ENCODE measurements at places on chromosomes 5 and 9.

- DNase-seq = no peak
These were observed 198.5 kb upstream of the FBN2 start for GRCh38 chr5:128736553-128736952.

DNA sequence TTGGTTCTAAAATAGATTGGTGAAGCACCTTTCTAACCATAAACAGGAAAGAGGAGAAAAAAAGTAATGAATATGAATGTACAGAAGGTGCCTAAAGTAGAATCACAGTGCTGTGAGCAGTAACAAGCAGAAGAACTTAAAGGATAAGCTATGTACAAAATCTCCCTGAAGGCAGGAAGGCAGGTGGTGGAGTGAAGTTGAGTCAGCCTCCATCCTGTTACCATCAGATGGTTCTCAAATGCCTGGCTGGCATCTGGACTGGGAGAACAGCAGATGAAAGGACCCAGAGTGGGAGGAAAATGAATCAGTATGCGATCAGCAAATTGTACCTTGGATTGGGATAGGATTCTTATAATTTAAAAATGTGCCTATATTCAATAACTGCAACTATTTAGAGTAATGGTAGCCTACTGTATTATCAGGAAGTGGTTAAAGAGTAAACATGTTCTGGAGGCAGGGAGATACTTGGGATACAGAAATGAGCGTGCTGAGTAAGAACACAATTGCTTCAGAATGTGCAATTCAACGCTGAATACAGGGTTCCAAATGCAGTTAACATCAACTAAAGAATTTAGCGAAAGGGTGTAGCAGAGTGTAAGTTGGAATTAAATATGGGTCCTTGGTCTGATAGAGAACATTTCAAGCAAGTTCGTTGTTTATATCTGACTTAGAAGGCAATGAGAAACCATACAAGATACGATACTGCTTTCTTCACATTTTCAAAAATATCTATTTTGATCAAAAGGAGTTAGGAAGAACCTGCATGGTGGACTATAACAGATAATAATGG lies 21.1 kb upstream of the FER start:
- DNase-seq = no peak

DNA sequence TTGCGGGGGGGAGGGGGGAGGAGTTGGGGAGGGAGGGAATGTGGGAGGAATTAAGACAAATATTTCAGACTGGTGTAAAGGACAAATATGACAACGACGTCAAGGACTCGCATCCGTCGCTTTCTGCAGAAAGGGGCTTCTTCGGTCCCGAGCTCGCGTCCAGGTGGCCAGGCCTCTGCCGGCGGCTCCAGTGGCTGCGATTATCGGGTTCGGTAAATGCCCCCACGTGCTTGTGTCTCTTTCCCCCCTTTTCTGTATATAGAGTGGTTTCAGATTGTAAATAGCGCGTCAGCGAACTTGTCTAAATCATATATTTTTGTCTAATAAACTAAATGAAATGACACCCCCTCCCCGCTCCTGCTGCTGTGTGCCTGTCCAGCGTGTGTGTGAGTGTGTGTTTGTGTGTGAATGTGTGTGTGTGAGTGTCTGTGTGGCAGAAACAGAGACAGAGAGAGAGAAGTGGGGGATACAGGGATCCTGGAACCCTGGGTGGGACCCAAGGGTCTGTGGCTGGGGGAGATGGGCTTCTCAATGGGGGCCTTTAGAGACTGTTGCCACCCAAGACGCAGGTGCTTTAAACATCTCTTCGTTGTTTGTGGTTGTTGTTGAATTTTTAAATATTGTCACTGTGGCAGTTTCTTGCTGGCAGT lies 5.6 kb downstream of the IRX1 start:
- DNase-seq = no peak

DNA sequence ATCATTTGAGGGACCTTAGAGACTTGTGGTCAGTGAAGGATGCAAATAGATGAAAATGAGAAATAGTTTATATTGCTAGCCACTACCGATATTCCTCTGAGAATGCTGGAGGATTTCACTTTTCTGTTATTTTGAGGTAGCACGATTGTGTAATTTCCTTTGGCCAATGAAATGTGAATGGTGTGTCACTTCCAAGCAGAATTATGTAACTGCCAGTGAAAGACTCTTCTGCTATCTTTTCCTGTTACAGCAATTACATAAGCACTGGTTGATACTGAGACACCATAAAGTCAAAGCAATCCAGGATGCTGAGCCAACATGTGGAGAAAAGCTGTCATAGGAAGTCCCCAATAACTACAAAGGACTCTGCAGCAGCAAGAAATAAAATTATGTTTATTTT lies 3.6 kb upstream of the PCDHA2 start:
- no peak for DNase-seq

DNA sequence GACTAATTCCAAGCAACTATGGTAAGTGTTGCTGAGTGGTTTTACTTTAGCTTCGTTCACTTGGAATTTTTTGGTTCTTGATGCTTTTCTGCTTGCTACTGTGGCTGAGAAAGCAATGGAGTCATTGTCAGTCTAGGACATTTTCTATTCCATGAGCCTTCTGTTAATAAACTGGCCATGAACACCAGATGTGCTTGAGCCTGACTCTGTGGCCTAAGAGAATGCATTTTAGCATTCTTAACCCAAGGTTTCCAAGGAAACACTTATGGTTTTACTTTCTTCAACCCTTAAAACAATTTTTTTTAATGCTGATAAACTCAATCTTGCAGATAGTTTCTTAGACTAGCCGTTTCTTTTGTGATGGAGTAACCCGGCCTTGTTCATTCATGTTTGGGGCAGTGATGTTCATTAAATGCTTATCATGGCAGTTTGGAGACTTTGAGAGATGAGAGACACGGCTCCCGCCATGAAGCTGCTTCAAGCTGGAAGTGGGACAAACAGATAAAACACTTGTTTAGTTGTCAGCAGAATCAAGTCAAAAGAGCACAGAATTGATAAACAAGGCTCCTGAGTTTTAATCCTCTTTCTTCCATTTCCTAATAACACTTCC lies 42.4 kb downstream of the OSTF1 start:
- DNase-seq = no peak

GRCh38 chr9:113403646-113404045 lies 2.6 kb upstream of the ALAD start:
- DNase-seq = no peak

GRCh38 chr9:111983484-111983908 lies 86.9 kb downstream of the UGCG start:
- DNase-seq = peak; percentile 26

- no peak for DNase-seq
These were observed 179.5 kb downstream of the KIF4B start for GRCh38 chr5:155193029-155193428.

- no peak for DNase-seq
These were observed 16.3 kb upstream of the PITX1 start for GRCh38 chr5:135050244-135050767.

- DNase-seq = no peak
These were observed 57.3 kb upstream of the C6 start for GRCh38 chr5:41270423-41271251.

DNA sequence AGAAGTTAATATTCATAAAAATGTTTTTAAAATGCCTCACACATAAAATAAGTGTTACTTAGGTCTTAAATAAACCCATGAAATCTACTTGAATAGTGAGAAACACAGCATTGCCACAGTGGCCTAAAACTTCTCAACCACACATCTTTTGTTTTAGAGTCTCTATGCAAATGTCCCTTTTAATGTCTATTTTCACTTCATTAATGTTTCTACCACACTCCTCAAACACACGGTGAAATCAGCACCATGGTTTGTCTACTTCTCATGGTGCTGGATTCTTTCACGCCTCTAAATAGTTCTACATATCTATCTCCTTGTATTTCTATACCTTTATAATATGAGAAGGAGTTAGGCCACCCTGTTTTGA lies 111.2 kb downstream of the EDIL3 start:
- DNase-seq = no peak

DNA sequence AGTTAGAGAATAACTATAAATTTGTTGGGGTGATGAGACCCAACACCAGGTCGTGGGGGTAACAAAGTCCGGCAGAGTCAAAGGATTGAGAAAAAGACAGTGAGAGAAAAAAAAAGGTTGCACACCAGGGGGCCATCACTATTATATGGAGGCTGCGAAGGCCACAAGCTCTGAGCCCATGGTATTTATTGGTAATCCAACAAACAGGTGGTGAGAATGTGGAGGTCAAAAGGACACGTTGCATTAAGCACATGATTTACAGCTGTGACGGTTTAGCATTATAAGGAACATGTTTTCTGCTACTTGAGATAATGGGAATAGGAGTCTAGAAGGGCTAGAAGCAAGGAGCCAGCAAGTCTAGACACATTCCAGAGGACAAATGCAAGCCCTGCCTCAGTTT lies 2202.2 kb upstream of the C9orf72 start:
- DNase-seq = no peak

DNA sequence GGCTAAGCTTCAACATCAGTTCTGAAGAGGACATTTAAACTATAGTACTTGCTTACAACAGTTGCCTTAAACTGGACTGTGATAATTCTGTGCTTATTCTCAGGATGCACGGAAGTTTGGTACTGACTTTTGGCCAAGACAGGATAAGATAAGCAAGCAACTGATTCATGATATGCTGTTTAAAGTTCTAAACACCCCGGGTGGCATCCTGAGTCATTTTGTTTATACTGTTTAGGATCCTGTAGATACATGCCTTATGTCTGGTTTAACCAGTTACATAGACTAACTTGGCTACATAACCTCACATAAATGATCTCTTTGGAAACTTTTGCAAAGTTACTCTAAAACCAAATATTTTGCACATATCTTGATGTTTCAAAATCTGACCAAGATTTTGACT lies 95.9 kb downstream of the CDH9 start:
- DNase-seq = no peak

DNA sequence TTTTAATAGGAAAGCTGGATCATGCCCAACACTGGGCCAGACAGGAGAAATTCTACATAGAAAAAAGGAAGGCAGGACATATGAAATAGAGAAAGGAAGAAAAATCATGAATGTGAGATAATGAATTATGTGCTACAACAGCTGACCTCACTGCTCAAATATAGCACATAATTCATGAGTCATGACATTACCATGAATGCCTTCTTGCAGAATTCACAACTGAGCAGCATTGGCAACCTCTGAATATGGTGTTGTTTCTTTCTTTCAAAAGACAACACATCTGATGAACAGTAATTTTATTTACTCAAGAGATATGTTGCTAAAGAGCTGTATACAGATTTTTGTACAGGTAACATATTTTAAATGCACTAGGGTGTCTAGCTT lies 34.4 kb downstream of the APBA1 start:
- no peak for DNase-seq

GRCh38 chr5:151093476-151093889 lies 12.6 kb upstream of the TNIP1 start:
- DNase-seq = peak; percentile 58

DNA sequence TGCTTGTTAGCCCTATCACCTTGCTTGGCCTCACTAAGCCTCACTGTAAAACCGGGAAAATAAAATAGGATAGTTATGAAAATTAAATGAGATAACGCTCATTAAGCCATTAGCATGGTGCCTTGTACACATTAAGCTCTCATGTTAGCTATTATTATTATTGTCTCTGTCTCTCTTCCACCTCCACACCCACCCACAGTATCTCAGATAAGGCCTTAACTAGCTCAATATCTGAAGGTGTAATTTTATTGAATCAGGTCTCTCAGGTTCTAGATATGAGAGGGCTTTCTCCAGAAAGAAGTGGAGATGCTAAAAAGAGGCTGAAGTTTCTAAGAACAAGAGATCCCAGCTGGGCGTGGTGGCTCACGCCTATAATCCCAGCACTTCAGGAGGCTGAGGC lies 27.6 kb downstream of the GFRA3 start:
- no peak for DNase-seq

DNA sequence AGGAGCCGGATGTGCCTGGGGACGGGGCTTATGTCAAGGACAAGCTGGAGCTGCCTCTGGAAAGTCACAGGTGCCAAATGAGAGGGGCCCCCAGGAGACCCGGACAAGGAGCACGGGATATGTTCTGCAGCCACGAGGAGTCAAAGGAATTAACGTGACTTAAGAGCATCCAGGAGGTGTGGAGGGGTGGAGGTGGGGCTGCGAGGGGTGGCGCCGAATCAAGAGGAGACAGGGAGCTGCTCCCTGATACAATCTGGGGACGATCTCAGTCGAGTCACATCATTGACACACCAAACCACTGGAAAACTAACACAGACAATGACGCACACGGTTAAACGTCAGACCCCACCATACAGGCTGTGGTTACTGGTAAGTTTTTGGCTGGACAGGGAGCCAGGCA lies 10.4 kb downstream of the CCDC127 start:
- no peak for DNase-seq

- DNase-seq = no peak
These were observed 311.2 kb downstream of the TRIM32 start for GRCh38 chr9:116998305-116998704.

- no peak for DNase-seq
These were observed 97.5 kb downstream of the ZNF608 start for GRCh38 chr5:124648902-124649467.

- no peak for DNase-seq
These were observed 16.6 kb downstream of the USP20 start for GRCh38 chr9:129851821-129852220.

GRCh38 chr5:78530342-78531096 lies 118.1 kb downstream of the LHFPL2 start:
- no peak for DNase-seq

DNA sequence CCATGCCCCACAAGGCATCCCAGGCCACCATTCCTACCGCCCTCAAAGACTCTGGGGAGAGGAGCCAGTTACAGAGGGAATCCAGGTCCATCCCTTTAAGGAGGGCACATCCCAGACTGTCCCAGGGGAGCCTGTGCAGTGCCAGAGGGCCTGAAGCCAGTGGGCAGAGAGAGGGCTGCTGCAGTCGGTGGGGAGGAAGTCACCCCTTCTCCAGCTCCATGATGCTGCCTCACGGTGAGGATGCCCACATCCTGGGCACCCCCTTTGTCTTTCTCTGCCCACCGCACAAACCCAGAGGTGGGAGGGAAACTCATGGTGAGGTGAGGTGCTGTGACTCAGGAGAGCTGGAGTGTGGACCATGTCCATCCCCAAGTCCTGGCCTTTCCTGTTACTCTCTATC lies 26.2 kb upstream of the ANKRD33B start:
- DNase-seq = no peak

- no peak for DNase-seq
These were observed 396.7 kb downstream of the MRPS30 start for GRCh38 chr5:45205403-45205961.

DNA sequence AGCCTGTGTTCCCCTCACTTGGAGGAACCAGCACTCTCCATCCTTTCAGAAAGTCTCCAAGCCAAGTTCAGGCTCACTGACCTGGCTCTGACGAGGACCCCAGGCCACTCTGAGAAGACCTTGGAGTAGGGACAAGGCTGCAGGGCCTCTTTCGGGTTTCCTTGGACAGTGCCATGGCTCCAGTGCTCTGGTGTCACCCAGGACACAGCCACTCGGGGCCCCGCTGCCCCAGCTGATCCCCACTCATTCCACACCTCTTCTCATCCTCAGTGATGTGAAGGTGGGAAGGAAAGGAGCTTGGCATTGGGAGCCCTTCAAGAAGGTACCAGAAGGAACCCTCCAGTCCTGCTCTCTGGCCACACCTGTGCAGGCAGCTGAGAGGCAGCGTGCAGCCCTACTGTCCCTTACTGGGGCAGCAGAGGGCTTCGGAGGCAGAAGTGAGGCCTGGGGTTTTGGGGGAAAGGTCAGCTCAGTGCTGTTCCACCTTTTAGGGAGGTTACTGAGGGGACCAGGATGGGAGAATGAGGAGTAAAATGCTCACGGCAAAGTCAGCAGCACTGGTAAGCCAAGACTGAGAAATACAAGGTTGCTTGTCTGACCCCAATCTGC lies 4.7 kb upstream of the NUP214 start:
- DNase-seq = no peak

GRCh38 chr9:94760010-94760409 lies 33.5 kb downstream of the AOPEP start:
- DNase-seq = no peak

Measured in CD4-positive, alpha-beta T cell treated with Interleukin-15 for 1 hour (primary cell).